ENCODE measurements at places on chromosomes 7 and 10. TPM values are rescaled to one million over a fixed set of nuclear protein-coding genes. Genes with fewer than 3 reads are reported as not detected.
A peak's percentile ranks its signal among the peaks of the same experiment; 100 is the strongest.

DNA sequence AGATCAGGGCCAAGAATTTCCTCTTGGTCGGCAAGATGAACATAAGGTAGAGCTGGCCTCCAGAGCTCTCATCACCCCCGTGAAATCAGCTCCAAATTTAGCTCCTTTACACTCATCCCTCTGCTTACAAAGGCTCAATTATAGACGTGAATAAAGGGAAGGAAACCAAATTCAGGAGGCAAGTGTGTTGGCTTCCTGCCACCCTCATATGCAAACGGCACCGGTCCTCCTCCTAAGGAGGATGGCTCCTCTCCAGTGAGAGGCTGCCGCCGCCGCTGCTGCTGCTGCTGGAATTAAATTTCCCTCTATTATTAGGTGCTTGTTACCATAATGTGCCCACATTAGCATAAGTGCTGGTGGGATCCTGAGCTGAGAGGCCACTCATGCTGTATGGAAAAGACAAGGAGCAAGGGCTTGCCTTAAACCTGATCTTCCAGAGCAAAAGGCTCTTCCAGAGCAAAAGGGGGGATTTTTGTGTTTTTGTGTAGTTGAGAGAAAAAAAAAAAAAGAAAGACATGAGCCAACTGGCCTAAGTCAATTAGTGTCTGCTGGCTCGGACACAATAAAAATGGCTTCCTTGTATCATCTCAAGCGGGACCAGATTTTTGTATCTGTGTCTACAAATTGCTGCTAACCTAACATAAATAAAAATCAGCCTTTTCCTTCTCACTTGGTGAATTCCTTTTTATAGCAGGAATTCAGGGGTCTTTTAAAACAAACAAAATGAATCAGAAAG lies 68.4 kb downstream of the CDHR3 start:
- DNase-seq = no peak

GRCh38 chr10:35641676-35642034 lies 441 bp downstream of the FZD8 start:
- peak; percentile 68 for DNase-seq

DNA sequence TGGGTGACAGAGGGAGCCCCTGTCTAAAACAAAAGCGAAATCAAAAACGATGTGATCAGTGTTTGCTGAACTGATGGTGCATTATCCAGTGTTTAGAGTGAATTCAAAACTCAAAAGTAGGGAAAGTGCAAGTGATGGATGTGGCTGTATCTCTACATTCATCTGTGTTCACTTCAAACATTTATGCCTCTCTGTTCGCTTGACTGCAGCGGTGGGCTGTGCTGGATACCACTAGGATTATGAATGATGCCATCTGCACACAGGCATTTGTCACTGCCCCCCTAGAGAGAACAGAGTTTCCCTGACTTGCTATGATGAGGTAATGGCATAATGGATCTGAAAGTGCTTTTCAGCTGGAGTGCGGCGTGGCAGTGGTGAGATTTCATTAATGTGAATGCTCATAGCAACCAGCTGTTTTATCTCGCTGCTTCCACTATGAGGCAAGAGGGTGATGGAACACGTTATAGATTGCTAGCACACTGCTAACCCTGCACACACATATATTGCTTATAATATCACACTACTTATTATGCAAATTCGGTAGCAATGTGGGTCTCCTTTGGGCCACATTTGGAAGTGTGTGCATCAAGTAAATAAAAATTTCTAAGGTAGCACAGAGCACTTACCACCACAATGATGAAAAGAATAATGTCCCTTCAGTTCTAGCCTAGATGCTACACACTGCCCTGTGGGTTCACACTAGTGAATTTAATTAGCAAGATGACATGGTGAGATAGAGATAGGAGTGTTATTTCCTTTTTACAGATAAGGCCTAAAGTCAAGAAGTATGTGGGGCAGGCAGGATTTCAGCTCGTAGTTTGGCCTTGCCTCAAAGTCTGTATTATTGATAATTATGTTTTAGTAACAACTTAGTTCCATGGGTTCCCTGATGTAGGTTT lies 164.7 kb downstream of the CAMK1D start:
- no peak for DNase-seq

GRCh38 chr10:116766837-116767634 lies 24.7 kb upstream of the HSPA12A start:
- DNase-seq = no peak

GRCh38 chr7:97130417-97131139 lies 13.1 kb downstream of the SDHAF3 start:
- peak; percentile 44 for DNase-seq

- no peak for DNase-seq
These were observed 62.9 kb downstream of the MGAM2 start for GRCh38 chr7:142174441-142174840.

DNA sequence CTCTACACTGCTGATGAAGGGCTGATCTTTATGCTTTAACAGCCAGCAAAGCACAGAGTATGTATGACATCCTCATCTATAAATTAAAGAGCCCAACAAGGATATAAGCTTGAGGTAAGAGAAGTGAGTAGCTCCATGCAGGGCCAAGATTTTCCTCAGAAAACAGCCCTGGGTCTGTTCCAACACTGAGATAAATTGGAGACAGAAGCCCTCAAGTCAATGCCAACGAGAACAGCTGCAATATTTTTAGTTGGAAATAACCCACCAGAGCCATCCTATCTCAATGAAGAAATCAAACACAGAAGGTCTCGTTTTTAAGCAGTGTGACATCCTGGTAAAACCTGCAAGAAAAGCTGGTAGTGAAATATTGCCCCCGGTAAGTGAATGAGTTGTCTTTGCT lies 297.0 kb upstream of the AUTS2 start:
- no peak for DNase-seq

DNA sequence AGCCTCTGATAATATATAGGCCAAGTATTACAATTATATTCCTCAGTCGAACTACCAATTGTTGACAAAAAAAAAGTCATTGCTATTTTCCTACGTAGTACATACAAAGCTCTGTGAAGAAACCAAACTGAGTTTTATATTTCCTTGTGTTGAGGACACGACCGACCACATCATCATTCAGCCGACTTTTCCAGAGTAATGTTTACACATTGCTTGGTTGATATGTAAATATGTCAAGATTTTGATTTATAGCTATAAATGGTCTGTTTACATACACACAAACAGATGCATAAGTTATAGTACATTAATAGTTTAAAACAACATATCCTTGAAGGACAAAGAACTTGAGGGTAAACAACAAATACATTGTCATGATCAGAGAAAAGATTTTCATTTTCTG lies 121.5 kb downstream of the CRPPA start:
- DNase-seq = no peak

Gene OR2A1
- total RNA-seq = not detected

DNA sequence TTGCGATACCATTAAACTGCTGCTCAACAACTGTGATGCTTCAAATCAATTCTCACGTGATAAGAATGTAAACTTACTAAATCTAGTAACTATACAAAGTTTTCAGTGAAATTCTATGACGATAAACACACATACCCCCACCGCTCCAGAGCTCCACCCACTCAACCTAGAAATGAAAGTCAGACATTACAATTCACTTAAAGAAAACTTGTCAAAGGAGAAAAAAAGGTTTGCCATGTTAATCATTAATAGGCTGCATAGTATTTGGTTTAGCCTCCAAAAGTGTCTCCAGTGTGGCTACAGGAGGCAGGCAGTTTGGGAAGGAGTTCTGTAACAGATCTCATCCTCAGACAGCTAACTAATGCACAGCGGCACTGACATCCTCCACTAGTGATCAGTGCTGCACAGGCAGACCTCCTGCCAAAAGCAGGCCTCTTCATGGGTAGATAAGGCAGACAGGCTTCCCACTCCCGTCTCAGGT lies 3.1 kb downstream of the HERPUD2 start:
- peak; percentile 83 for DNase-seq

DNA sequence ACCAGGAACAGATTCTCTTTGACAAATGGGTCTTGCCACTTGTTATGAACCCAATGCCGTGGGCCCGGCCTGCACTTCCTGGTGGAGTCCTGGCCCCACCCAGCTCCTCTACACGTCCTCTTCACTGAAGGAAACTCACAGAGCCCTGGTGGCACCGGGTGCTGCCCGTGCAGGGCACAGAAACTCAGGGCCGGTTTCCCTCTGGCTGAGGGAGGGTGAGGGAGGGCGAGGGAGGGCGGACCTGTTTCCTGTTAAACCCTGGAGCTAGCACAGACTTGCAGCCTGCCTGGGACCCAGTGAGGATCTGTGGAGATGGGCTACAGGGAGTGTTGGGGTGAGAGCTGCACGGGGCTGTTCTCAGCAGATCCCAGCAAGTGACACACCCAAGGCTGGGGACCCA lies 596.3 kb downstream of the PTPRN2 start:
- DNase-seq = no peak

- DNase-seq = no peak
These were observed 23.4 kb downstream of the CAMK2G start for GRCh38 chr10:73850863-73851461.

Gene FANK1
- 0.38 TPM for total RNA-seq

GRCh38 chr7:30467271-30467670 lies 11.3 kb downstream of the NOD1 start:
- DNase-seq = no peak

Gene TBL2
- 41.4 TPM for total RNA-seq

- DNase-seq = no peak
These were observed 28.9 kb upstream of the FZD1 start for GRCh38 chr7:91235211-91235832.

DNA sequence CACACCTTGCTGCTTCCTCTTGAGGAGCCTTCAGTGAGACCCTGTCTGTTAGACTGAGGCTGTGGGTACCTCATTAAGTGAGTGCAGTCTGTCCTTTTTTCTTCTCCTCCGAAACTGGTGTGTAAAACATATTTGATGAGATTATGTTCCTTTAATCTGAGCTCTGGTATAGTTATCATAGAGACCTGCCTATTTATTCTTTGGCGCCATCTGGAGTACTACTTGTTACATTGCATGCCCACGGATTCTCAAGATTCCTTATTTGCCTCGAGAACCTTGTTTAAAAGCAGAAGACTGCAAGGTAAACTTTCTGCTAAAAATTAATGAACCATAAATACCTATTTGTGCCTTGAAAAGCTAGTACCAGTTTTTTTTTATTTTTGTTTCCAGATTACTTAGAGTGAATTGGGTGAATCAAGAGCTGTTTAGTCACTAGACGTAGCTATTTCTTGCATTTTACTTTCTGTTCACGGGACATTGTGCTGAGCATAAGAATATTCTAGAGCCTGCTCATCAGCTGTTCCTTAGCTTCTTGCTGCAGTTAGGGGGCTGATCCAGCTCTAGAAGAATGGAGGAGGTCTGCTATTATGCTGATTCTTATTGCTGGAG lies 16.9 kb upstream of the STMP1 start:
- DNase-seq = peak; percentile 76

GRCh38 chr7:135522509-135522908 lies 12.6 kb upstream of the CNOT4 start:
- DNase-seq = no peak

Gene MRPS16
- total RNA-seq = 164 TPM

GRCh38 chr10:129851941-129852640 lies 112.0 kb downstream of the EBF3 start:
- DNase-seq = no peak

Gene PGAM1
- 1,086 TPM for total RNA-seq

DNA sequence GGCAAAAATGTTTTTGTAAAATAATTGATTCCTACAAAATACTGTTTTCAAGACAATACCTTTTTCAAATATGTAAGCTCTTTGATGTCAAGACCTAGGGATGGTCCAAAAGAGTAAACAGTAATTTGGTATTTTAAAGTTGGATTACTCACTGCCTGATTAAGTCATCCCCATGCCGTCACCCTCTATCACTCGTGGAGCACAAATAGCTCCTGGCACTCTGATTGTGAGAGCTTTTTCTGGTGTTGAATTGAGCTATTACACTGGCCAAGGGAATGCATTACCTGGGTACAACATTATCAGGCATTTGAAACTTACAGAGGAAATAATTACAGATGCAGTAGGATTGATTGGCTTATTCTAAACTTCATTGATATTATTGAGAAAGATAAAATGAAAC lies 231.9 kb upstream of the GRM3 start:
- no peak for DNase-seq

- no peak for DNase-seq
These were observed 17.6 kb upstream of the CSTF2T start for GRCh38 chr10:51716981-51717380.

- no peak for DNase-seq
These were observed 123.6 kb downstream of the LYZL1 start for GRCh38 chr10:29412485-29412884.

Gene IFIT5
- total RNA-seq = 9.5 TPM

GRCh38 chr10:5840314-5841307 lies 27.4 kb upstream of the GDI2 start:
- DNase-seq = no peak

GRCh38 chr10:9427209-9427608 lies 1372.7 kb downstream of the GATA3 start:
- DNase-seq = no peak

DNA sequence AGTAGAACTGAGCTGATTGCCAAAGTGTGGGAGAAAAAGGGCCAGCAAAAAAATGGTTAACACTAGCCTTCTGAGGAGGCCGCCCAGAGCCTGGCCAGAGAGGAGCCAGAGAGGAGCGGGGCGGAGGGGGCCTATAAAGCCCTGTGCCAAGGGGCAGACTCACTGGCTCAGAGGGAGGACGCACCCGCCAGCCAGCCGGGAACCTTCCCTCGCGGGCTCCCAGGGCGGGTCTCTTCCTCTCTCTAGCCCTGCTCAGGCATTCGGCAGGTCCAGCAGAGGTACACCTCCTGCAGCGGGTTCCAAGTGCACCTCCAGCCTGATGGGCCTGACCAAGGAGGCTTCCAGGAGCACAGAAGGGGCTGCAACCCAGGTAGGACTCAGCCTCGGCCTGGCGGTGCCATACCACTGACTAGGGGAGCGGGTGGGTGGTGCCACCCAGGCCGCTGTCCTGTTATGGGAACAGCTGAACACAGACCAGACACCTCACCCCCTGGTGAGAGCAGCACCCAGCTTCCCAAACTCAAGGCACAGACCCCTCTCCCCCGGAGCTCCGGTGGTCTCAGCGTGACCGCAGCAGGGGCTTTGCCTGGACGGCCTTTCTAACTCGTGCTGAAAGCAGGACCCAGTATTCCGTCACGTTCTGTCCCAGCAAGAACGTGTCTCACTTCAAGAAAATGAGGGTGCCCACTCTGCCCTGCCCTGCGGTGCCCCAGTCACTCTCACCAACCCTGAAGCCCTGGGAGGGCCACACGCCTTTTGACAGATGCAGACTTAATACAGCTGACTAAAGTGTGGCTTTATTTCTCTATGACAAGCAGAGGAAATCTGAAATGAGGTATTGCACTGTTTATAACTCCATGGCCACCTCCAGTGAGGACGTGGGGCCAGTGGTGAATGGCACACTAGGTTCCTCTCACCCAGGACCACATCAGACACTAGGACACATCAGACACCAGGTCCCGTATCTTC lies at the start of gene GPER1:
Gene GPER1 (plus strand): TSS at position 162 of the 969 bp plus-strand sequence. CDS start 3,616 bp downstream, outside the sequence.
- no peak for DNase-seq

- DNase-seq = no peak
These were observed 128.4 kb downstream of the ELMO1 start for GRCh38 chr7:37320140-37320847.
